NCI-H1417 treated with DMSO at 0.1 percent for 48 hours (cell line): ENCODE measurements at places on chromosomes 5 and 9.

GRCh38 chr9:13175732-13176131, 103.8 kb downstream of the MPDZ start:
- DNase-seq, result no peak

DNA sequence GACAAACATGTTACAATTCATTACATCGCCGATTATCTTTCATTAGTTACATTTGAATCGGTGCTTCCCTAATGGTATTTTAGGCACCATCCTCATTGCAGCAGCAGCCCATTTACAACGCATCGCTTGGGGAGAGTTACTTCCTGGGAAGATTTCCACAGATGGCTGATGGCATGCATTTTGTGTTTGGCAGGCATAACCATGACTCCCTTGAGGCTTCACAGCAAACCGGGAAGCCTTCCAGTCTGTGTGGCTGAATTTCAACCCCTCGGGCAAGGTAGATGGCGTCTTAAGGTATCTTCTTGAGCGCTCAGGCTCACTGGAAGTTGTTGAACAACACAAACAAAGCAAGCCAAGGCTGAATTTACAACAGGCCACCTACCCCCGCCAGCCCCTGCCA, 1.6 kb upstream of the DNAH5 start:
- DNase-seq, result no peak

GRCh38 chr5:117954331-117954730, 1034.0 kb downstream of the DTWD2 start:
- DNase-seq, result no peak

DNA sequence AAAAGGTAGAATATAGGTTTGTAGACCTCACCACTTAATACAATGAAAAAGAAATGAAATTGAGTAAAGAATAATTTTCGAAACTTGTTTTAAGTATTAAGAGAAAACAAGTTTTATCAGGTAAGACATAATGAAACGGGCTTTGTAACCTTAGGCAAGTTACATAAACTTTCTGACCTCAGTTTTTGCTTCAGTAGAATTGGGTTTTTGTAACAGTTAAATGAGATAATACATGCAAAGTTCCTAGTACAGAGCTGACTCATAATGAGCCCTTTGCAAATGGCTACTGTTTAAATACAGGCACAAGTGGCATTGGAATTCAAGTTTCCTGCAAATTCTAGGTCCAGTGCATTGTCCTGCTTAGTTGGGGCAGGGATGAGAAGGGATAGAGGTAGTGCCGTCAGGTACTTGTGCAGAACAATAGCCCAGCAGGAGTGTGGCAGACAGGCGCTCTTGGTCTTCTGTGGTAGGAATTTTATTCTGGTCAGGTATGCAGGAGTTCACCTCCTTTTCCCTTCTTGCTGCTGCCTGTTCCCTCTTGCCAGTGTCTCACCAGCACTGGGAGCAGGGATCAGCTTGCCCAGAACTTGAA, 203.8 kb downstream of the PBX3 start:
- no peak for DNase-seq

- DNase-seq, result no peak
Observed at GRCh38 chr5:172114875-172115422, 73.1 kb downstream of the STK10 start.

DNA sequence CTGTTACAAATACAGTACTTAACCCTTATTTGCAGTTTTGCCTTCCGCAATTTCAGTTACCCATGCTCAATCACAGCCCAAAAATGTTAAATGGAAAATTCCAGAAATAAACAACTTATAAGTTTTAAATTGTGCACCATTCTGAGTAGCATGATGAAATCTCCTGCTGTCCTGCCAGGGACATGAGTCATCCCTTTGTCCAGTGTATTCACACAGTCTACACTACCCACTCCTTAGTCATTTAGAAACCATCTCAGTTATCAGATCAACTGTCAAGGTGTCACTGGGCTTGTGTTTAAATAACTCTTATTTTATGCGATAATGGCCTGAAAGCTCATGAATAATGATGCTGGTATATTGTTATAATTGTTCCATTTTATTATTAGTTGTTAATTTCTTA, 95.8 kb downstream of the PLCXD3 start:
- DNase-seq, result no peak
